ENCODE measurements at places on chromosomes 3 and 15. TPM values are rescaled to one million over a fixed set of nuclear protein-coding genes. Genes with fewer than 3 reads are reported as not detected.

The CGGBP1 gene
- polyA plus RNA-seq = 24.9 TPM

The AMOTL2 gene
- polyA plus RNA-seq = not detected

The CADPS gene
- polyA plus RNA-seq = not detected

The ZCWPW2 gene
- 0.40 TPM for polyA plus RNA-seq

The RPL39L gene
- polyA plus RNA-seq = 62.8 TPM

The TEX55 gene
- polyA plus RNA-seq = not detected

DNA sequence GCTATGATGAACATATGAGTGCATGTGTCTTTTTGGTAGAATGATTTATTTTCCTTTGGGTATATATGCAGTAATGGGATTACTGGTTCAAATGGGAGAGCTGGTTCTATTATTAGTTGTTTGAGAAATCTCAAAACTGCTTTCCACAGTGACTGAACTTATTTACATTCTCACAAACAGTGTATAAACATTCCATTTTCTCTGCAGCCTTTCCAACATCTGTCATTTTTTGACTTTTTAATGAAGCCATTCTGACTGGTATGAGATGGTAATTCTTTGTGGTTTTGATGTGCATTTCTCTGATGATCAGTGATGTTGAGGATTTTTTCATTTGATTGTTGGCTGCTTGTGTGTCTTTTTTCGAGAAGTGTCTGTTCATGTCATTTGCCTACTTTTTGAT lies 1124.2 kb downstream of the NAALADL2 start:
- no peak for DNase-seq
- no peaks in the 10 kb centered on the region for H3K27me3 ChIP-seq
- no peaks in the 10 kb centered on the region for H3K36me3 ChIP-seq
- H3K4me3 ChIP-seq = no peak overlapping the region
- H3K4me1 ChIP-seq = no peaks in the 10 kb centered on the region
- H3K27ac ChIP-seq = no peak overlapping the region

DNA sequence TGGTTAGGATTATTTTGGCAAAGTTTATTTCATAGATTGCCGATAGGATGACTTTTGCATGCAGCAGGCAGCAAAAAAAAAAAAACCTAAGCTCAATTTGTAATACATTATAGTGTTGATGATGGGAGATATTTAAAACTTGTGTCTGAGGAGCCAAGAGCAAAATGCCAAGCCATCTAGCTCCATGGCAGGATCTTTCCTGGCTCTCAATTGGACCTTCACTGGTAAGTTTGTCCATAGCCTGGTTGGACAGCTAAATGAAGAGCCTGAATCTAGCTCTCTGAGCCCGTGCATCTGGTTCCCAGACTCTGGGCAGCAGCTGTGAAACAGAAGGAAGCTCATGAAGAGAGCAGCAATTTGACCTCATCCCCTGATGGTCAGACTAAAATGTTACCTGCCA lies 17.5 kb downstream of the STAC start:
- no peak for DNase-seq
- H3K27me3 ChIP-seq = no peaks in the 10 kb centered on the region
- H3K27ac ChIP-seq = no peak overlapping the region
- H3K4me1 ChIP-seq = no peaks in the 10 kb centered on the region
- H3K36me3 ChIP-seq = no peaks in the 10 kb centered on the region
- no peak overlapping the region for H3K4me3 ChIP-seq

DNA sequence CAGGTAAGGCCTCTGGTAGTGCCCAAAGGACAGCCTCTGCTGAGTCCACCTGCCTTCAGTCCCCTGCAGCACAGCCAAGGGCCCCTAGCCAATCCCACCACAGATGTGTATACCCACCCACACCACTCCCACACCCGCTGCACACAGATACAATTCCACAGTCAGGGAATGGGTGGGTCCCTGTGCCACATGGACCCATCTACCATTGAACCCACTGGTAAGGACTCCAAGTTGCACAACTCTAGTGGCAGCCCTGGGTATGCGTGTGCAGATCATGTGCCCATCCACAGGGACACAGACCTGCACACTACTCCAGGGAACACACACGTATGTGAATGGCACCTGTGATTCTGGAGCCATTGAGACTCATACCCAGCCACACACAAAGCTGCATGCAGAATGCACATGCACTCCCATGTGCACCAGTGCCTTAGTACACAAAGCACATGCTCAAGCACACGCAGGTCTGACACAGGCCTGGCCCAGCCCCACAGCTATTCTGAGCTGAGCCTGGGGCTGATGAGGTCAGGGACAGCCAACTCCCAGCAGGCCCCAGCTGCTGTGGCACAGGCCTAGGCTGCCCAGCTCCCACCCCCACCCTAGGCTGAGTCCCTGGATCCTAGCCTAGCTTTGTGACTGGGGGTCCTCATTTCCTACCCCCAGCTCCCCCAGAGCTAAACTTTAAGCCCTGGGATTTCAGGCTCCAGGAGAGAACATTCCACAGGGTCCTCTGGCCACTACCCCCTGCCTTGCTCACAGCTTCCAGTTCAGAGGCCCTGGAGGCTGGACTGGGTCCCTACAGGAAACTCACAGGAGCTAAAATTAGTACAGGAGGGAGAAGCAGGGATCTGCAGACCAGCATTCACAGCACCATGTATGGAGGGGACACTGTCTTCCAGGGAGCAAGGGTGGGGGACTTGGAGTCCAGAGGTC lies 2.7 kb upstream of the ALS2CL start:
- peaks cover 12% of the 10 kb centered on the region for H3K27me3 ChIP-seq
- no peak overlapping the region for H3K4me3 ChIP-seq
- no peaks in the 10 kb centered on the region for H3K36me3 ChIP-seq
- H3K4me1 ChIP-seq = peaks cover 28% of the 10 kb centered on the region

DNA sequence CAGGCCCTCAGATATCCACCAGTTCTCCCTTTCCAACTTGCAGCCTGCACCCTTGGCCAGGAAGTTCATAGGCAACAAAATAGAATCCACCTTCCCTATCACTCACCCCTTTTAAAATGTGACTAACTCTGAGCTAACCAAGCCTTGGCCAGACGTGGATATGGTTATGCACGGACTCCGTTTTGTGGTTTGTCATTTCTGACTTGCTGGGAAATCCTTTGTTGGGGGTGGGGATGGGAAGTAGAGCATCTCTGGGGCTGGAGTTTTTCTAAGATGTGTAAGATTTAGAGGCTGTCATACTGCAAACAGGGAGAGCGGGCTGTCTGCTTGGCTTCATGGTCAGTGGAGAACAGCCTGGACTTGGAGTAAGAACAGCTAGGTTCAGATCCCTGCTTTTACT lies 62.6 kb downstream of the SMAD3 start:
- DNase-seq = no peak
- H3K27ac ChIP-seq = no peak overlapping the region
- H3K4me3 ChIP-seq = no peak overlapping the region
- H3K36me3 ChIP-seq = peaks cover 10% of the 10 kb centered on the region

GRCh38 chr3:46359733-46360493 lies 6.0 kb downstream of the CCR2 start:
- no peaks in the 10 kb centered on the region for H3K4me1 ChIP-seq
- no peaks in the 10 kb centered on the region for H3K36me3 ChIP-seq
- no peak overlapping the region for H3K27ac ChIP-seq
- no peak for DNase-seq
- H3K27me3 ChIP-seq = peaks cover 22% of the 10 kb centered on the region

- peaks cover 4% of the 10 kb centered on the region for H3K4me1 ChIP-seq
- DNase-seq = no peak
- H3K4me3 ChIP-seq = no peak overlapping the region
- no peak overlapping the region for H3K27ac ChIP-seq
- H3K27me3 ChIP-seq = no peaks in the 10 kb centered on the region
Observed at GRCh38 chr15:90126022-90126421, 23.8 kb upstream of the IDH2 start.

DNA sequence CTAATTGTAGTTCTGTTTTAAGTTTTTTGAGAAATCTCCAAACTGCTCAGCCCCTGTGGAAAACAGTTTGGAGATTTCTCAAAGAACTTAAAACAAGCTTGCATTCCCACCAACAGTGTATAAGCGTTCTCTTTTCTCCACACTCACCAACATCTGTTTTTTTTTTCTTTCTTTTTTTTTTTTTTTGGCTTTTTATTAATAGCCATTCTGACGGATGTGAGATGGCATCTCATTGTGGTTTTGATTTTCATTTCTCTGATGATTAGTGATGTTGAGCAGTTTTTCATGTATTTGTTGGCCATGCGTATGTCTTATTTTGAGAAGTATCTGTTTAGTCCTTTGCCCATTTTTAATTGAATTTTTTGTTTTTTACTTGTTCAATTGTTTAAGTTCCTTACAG lies 73.1 kb upstream of the COL8A1 start:
- no peak for DNase-seq
- no peaks in the 10 kb centered on the region for H3K27me3 ChIP-seq
- no peaks in the 10 kb centered on the region for H3K36me3 ChIP-seq
- H3K4me3 ChIP-seq = no peak overlapping the region

DNA sequence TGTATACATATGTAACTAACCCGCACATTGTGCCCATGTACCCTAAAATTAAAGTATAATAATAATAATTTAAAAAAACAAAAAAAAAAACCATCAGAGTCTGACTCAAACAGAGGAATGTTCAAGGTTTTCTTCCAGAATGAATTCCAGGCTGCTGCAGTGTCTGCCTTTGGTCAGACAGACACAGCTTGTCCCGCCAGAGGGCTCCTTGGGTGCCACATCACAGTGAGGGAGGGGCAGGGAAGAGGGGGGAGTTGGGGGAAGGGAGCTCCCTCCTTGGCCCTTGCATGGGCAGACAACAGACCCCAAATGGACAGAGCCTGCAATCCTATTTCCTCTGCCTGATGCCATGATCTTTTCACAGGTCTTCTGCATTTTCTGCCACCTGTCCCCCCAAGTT lies 36.5 kb downstream of the ITGB5 start:
- H3K36me3 ChIP-seq = no peaks in the 10 kb centered on the region
- no peak for DNase-seq
- H3K27me3 ChIP-seq = no peaks in the 10 kb centered on the region
- no peak overlapping the region for H3K27ac ChIP-seq
- H3K4me1 ChIP-seq = no peaks in the 10 kb centered on the region
- H3K4me3 ChIP-seq = no peak overlapping the region

DNA sequence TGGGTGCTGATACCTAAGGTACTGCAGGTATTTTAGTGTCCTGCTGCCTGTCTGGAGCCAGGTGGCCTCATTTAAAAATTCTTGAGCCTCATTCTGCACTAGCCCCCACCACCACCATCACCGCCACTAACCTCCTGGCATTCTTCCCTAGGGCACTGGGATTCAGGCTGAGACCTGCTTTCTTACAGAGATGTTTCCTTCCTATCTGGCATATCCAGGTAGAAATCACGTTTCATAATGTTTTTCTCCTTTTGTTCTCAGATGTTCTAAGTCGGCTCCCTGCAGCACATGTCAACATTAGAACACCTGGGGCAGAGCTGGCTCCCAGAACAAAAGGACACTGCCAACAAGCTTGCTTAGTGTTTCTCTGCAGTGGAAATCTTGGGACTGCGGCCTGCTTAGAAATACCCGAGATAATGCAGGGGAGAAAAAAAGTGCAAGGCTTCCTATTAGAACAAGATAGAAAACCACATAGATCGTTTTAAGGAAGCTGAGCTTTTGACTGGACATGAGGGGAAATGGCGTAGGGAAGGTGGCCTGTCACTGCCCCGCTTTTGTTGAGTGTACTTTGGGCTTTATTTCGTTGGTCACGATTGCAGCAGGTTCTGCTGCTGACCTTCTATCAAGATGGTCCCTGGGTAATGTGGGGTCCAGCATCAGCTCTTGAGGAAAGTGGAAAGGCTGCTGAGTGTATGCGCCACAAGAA lies 59.6 kb upstream of the PPARG start:
- H3K36me3 ChIP-seq = no peaks in the 10 kb centered on the region
- peaks cover 32% of the 10 kb centered on the region for H3K27me3 ChIP-seq
- H3K27ac ChIP-seq = no peak overlapping the region
- no peak overlapping the region for H3K4me3 ChIP-seq

GRCh38 chr15:82647835-82648256 lies 683 bp upstream of the CPEB1 start:
- peak overlapping the region; percentile 90 for H3K27ac ChIP-seq
- no peaks in the 10 kb centered on the region for H3K36me3 ChIP-seq
- peaks cover 60% of the 10 kb centered on the region for H3K4me1 ChIP-seq
- peak; percentile 92 for DNase-seq
- H3K4me3 ChIP-seq = peak overlapping the region; percentile 44
- no peaks in the 10 kb centered on the region for H3K27me3 ChIP-seq

DNA sequence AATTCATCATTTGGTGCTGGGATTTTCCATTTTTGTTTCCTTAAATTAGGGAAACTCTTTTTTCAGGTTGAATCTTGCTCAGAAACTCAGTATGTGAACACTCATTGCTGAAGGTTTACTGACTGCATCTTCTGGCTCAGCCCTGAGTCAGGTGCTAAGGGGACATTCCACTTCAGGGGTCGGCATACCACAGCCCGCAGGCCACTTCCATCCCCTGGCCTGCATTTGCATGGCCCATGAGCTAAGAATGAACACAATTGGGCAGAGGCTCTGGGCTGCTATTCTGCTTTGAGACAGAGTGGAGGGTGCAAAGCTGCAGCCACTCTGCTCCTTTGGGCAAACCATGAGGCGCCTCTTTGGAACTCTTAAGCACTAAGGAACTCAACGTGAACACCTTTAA lies 165.0 kb downstream of the FEZF2 start:
- no peak overlapping the region for H3K27ac ChIP-seq
- H3K4me1 ChIP-seq = no peaks in the 10 kb centered on the region
- no peaks in the 10 kb centered on the region for H3K27me3 ChIP-seq
- DNase-seq = no peak

GRCh38 chr3:49172551-49173041 lies 1.2 kb downstream of the KLHDC8B start:
- H3K27ac ChIP-seq = peak overlapping the region; percentile 1
- peaks cover 16% of the 10 kb centered on the region for H3K36me3 ChIP-seq
- H3K27me3 ChIP-seq = no peaks in the 10 kb centered on the region
- H3K4me1 ChIP-seq = peaks cover 33% of the 10 kb centered on the region
- peak overlapping the region; percentile 72 for H3K4me3 ChIP-seq

DNA sequence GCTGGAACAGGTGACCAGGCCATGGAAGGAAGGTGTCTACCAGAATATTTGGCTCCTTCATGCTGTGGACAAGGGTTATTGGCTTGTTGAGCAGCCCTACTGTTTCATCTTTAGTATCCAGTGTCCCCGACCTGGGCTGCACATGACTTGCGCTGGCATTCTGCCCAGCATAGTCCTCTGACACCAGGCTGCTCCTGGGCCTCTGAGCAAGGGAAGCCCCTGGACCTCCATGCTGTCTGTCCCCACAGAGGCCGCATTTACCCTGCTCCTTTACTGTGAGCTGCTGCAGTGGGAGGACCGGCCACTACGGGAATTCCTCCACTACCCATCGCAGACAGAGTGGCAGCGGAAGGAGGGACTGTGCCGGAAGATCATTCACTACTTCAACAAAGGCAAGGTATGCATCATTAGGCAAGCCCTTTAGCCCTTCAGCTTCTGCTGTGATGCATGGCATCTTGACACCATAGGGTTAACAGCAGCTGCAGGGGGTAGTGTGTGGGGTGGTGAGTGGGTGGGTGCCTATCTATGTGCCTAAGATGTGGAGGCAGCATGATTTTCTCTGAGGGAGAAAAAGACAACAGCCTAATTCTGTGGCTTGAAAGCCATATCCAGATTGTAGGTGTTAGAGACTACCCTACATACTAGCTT lies 44.0 kb upstream of the MANF start:
- DNase-seq = no peak
- no peaks in the 10 kb centered on the region for H3K4me1 ChIP-seq
- H3K36me3 ChIP-seq = no peaks in the 10 kb centered on the region
